Fibroblast of villous mesenchyme (primary cell): ENCODE measurements at places on chromosomes 13 and 19.
A peak's percentile ranks its signal among the peaks of the same experiment; 100 is the strongest.

DNA sequence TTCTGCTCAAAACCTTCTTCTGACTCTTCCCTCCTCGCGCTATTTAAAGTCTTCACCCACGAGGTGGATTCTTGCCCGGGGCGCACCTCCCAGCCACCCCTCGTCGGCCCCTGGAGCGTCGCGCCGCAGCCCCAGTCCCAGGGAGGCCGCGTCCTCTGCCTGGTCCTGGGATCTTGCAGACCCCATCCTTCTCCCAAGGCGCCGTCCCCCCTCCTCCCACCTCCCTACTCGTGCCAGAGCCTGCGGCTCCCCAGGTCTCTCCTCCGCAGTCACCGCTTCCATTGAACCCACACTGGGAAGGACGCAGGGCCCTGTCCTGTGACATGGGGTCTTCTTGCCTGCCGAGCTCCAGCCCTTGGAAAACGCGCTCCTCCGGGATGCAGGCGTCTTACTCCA lies 486 bp downstream of the ZNF808 start:
- DNase-seq = no peak

- DNase-seq = no peak
Measured at GRCh38 chr13:75417012-75417384, 65.0 kb downstream of the TBC1D4 start.

DNA sequence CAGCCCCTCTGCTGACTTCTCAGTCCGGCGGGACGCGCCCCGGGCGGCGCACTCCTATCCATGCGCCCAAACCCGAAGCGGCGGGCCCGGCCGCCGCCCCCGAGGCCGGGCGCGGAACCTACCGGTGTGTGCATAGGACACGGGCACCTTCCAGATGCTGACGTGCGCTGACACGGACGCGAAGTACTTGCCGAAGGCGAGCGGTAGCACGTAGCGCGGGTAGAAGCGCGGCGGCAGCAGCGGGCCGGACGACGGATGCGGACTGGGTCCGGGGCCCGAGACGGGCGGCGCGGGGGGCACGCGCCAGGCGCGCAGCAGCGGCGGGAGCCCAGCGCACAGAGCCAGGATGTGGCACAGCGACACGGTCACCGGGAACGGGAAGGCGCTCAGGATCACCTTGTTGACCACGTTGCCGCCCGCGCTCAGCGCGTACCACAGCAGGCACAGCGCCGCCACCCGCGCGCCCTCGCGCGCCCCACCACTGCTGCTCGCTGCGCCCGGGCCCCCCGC lies 338 bp downstream of the SLC35E1 start:
- peak; percentile 42 for DNase-seq

DNA sequence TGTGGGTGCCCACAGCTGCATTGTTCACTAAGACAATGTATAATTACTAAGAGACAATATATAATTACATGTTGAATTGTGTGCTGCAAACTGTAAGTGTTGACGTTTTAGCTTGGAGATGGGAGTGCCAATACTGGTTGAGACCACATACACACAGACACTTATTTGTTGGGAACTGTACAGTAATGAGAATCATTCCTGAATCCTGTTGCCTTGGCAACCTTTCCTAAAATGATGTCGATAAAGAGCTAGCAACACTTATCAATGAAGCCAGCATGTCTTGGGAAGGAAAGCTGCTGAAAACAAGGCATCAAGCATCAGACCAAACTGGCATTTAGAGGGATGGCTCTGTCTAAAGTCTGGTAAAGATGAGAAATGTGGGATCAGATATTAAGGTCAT lies 51.3 kb downstream of the PCDH8 start:
- no peak for DNase-seq

DNA sequence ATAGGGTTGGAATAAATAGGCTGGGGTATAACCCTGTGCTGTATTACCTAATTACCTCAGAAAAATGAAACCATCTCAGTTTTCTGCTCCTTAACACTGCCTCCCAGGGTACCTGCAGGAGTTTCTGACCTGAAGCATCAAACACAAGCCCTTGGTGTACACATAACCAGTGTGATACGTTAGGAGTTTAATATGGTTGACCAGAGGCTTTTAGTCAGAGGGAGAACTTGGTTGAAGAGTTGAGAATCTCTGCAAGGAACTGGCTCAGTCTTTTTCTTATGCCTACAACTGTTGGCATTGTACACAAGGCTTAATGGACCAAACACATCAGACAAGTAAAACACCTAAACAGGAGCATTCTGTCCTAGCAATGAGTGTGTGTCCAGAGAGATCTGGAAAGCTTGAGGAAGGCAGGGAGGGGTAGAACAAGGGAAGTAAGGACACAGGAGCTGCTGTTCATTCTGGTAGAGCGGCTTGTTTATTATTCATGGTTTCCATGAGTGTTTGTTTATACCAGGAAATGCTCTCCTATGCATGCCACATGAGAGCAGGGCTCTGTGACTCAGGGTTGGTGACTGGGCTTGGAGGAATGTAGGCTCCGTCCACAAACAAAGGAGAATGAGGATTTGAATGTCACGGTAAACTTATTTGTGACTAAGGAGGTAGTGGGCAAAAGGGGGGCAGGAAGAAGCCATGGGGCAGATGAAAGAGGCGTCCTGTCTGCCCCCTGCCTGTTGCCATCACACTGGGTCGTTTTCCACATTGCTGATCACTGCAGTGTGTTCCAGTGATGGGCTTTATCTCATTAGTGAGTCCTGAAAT lies 11.9 kb upstream of the SPATA13 start:
- DNase-seq = peak; percentile 94
